ENCODE measurements at places on chromosomes 1 and 21. TPM values are rescaled to one million over a fixed set of nuclear protein-coding genes. Genes with fewer than 3 reads are reported as not detected.

GRCh38 chr1:39762550-39763540 is 8.3 kb downstream of the OXCT2 start:
- no peak for DNase-seq

The ENAH gene
- 119 TPM for total RNA-seq

GRCh38 chr1:31065310-31066217 is at the start of gene PUM1:
Gene PUM1 (minus strand): TSS chr1:31065717. CDS start chr1:31059566, 6,151 bp downstream.
- peak; percentile 98 for DNase-seq

DNA sequence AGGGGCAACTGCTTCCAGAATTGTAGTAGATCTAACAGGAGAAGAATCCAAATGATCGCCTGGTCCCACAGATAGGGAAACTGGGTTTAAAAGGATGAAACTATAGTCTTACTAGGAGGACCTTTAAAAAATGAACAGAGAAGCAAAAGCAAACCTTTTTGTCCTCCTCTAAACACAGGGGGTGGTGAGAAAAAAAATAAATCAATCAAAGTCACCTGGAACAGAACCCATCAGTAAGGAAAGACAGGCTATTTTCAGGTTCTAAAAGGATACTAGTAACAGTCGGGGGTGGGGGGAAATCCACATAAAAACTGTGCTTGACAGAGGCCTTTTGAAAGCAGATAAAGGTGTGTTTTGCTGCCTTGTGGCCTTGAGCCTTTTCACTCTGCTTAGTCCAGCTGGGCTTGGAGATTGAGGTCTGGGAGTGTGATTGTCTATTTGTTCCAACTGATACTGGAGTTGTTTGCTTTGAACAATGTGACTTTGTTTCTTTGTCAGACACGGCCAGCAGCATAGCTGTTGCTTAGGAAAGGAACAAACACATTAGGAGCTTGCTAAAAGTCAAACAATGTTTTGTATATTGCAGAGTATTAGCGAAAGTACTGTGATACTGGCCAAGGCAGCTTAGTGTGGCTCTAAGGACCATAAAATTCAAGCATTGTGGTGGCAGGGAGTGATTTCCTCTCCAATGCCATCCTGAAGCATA is 141.1 kb upstream of the IRF2BP2 start:
- no peak for DNase-seq

DNA sequence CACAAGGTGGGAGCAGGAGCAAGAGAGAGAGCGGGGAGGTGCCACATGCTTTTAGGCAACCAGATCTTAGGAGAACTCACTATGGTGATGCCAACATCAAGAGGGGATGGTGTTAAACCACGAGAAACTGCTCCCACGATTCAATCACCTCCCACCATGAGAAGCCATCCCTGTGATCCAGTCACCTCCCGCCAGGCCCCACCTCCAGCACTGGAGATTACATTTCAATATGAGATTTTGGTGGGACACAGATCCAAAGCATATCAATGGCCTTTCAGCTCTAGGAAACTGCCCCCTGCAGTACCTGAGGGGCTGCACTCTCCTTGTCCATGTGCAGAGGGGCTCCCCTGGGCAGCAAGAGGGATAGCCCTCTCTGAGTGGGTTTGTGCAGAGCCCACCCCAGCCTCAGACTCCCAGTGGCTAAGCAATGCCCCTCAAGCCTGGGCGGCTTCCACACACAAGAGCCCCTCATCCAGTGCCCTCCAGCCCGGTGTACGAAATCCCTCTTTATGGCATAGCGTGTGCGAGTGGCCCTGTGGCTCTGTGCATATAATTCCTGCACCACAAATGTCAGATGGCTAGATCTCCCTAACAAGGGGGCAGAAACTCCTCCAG is 15.5 kb upstream of the PRDM16 start:
- DNase-seq = no peak

DNA sequence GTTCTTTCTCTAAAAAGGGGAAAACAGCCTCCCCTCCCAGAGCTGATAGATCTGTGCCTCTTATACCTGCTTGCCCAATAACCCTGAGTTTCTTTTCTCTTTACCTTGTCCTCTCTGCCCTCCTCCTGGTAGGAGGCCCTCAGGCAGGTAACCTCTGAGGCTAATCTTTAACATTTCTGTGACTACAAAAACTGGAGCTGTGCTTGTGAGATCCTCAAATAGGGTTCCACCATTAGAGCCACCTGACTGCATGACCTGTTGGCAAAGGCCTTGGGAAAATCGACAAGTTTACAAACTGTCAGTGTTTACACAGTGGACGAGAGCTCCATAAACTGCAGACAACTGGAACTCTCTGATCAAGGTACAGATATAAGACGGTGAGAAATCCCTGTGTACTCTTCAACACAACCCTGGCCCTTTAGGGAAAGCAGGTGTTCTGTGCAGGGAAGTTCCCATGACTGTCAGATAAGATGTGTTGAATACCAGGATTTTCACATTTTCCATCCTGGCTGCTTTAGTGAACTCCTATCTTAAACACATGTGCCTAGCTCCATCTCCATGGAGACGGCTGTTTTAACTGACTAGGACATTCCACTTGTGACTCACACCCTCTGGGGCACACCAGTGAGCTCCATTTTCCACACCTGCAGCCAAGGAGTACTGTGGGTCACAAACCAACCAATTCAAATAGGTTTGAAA is 38.3 kb downstream of the ECE1 start:
- peak; percentile 84 for DNase-seq

The HAO2 gene
- not detected for total RNA-seq

- DNase-seq = no peak
Observed at GRCh38 chr1:68470388-68470970, 20.7 kb upstream of the RPE65 start.

The NPHS2 gene
- total RNA-seq = not detected

The TEDDM1 gene
- not detected for total RNA-seq

GRCh38 chr1:164576291-164577271 is 17.6 kb downstream of the PBX1 start:
- no peak for DNase-seq

- peak; percentile 43 for DNase-seq
Observed at GRCh38 chr21:41616031-41616591, 108.2 kb upstream of the TMPRSS2 start.

The OR10Z1 gene
- not detected for total RNA-seq

DNA sequence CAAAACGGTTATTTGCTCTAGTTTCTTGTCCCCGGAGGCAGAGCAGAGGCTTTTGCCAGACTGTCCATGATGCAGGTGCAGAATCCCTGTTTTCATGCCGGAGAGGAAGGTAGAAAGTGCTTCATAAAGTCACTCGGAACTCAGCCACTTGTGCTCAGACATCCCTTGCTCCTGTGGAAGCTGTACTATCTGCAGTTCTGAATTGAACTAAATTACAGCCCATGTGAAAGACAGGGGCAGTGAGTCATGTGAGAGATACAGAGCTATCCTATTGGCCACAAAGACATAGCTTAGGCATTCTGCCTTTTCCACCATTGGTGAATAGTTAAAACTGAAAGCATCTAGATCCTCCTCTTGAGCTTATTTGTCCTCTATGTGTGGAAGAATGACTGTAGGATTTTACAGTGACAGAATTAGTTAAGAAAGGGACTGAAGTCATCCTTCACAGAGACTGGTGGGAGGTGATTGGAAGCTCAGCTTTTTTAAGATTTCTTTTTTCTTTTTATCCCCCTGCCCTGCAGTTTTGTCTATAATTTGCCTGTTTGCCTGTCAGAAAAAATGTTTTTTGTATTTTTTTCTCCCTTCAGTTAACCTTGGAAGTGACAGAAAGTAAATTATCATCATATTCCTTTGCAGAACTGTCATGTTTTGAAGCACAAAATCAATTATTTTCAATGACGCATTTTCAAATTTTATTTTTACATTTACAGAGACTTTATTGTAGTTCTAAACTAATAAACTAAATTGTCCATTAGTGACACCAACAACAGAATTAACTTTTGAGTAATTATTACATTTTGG is 298.6 kb downstream of the PTPRC start:
- DNase-seq = no peak

DNA sequence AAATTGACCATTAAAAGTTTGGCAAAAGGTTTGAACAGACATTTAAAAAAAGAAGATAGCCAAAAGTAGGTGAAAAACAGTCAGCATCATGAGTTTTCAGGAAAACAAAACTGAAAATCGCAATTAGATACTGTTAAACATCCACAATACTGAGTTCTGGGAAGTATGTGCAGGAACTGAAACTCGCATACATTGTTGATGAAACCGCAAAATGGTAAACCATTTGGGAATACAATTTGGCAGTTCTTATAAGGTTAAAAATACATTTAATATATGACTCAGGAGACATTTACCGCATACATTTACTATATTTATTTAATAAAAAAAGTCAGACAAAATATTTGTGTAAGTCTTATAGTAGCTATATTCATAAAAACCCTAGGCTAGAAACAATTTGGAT is 393.2 kb downstream of the COL11A1 start:
- DNase-seq = no peak

The TRIM17 gene
- total RNA-seq = 0.56 TPM

The PTGFRN gene
- total RNA-seq = 32.7 TPM

The RBM11 gene
- 0.49 TPM for total RNA-seq

DNA sequence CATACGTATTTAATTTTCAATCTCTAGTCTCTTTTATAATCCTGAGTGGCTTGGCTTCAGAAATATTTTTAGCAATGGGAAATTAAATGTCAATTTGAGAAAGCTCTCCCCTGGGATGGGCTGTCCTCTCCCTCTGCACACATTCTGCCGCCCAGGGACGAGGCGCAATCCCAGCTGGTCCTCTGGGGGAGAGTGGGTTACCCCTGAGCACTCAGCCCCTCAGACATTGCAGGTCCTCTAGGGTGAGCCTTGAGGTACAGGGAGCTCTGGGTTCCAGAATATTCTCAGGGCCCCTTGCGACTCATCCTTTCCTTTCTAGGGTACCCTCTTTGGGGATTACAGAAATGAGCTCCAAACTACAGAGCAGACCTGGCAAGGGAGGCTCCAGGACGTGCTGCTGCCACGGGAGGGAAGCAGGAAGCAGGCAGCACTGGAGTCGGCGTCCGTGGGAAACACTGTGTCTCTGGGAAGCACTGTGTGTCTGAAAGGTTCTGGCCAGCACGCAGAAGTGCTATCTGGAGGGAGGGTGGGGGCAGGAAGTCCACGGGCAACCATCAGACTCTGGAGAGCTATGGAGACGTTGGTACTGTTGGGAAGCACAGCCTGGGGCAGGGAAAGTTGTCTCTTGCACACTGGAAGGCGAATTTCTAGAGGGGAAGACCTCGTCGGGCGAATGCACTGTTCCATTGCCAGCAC is 343.3 kb upstream of the VAMP3 start:
- no peak for DNase-seq

GRCh38 chr1:71350805-71351204 is 270.0 kb upstream of the ZRANB2 start:
- no peak for DNase-seq

Data from thoracic aorta (tissue), 2 donors.